Activated gamma-delta T cell (primary cell): ENCODE measurements at places on chromosomes 6 and 20.

DNA sequence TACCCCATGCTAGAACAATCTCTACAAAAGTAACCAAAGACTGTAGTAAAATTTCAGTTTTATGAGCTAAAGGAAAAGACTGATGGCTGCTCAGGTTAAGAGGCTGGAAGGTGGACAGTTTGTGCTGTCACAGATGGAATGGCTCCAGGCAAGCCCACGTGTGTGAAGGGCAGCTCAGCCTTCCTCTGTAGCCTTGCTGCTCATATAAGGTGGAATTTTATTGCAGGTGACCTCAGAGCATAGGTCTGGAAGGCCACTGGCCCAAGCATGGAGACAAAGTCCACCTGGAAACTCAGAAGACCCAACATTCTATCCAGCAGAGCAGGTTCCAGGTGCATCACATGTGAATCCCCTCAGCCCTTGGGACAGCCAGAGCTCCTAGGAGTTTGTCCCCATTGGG, 53.6 kb downstream of the KAT14 start:
- no peak for DNase-seq

GRCh38 chr20:1374246-1374645, 18.6 kb downstream of the FKBP1A start:
- no peak for DNase-seq

DNA sequence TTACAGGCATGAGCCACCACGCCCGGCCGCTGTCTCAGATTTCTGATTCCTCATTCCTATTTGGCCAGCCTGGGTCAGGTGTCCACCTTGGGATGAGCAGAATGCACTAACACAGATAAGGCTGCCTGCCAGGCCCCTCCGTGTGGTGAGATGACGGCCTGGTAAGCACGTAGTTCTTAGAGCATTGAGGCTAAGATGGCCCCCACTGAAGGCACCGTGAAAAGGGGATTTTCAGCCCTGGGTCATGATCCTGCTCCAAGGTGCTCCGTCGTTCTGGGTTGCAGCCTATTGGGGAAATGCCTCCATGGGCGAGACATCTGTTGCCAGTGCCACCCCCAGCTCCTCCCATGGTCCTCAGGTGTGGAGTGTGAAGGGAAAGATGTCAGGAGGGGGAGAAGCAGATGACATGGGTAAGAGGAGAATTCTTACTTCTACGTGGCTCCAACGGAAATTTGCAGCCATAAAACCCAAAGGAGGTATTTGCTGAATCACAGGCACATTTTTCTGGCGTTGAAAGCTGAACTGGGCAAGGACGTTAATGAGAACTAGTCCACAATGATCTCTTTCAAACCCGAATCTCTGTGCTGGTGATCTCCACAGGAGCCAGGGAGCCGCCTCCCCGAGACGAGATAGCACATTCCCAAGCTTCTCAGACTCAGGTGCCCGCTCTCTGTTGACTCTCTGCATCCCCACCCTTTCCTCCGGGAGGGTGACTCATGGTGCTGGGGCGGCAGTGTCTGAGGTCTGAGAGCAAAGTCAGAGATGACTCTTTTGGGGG, 34.0 kb upstream of the BMP6 start:
- DNase-seq, result no peak

- no peak for DNase-seq
These were observed 108.7 kb downstream of the CARMIL1 start for GRCh38 chr6:25387911-25388310.

DNA sequence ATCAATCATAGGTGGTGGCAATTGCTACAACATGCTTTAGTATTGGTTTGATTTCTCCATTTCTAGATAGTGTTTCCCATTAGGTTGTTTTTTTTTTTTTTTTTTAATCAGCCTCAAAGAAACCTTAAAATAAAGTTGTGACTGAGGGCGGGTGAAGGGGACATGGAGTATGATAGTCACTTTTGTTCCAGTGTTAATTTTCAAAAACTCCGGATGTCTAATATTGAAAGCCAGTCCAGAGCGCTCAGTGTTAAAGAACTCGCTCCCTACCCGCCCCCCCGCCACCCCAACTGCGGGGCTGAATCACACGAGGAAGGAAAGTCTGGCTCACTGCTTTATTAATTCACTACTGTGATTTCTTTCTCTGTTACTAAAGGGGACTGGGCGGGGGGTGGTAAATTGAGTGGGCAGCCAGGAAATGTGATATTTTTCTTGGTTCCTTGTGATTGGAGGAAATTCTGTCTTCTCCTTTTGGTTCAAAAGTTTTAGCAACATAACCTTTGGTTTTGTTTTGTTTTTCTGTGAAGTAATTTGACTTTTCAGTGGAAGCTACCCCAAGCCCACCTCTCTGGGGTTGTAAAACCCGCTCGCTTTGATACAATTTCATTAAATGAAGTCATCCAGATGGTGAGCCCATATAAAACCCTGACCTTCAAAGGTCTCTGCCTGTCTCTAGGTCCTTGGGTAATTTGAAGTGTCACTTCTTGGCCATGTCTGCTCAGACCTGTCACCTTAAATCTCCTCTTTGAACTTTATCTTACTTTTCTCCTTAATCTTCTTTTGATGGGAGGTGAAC, 38.0 kb downstream of the TNFAIP3 start:
- peak; percentile 19 for DNase-seq

GRCh38 chr6:78995946-78996345, 82.1 kb downstream of the PHIP start:
- DNase-seq, result no peak

- DNase-seq, result no peak
These were observed 635 bp downstream of the SLC35B3 start for GRCh38 chr6:8434727-8435092.

DNA sequence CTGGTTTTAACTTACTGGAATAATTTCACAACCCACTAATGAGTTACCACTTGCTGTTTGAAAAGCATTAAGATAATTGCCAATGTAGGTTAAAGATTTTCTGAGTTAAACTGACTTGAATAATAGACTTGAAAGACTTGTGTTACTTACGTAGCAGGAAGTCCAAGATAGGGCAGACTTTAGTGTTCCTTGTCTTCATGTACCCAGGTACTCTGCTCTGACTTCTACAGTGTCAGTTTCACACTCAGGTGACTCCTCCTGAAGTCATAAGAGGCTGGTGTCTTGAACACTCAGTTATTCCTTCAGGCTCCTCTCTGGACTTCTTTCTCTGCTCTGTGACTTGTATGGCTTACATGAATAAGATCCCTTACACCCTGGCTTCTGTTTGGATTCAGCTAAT, 76.3 kb upstream of the SGK1 start:
- DNase-seq, result no peak

- DNase-seq, result no peak
These were observed 336.3 kb downstream of the CD83 start for GRCh38 chr6:14453712-14454472.

- DNase-seq, result no peak
These were observed 97.8 kb upstream of the PRDM1 start for GRCh38 chr6:105988321-105988720.

DNA sequence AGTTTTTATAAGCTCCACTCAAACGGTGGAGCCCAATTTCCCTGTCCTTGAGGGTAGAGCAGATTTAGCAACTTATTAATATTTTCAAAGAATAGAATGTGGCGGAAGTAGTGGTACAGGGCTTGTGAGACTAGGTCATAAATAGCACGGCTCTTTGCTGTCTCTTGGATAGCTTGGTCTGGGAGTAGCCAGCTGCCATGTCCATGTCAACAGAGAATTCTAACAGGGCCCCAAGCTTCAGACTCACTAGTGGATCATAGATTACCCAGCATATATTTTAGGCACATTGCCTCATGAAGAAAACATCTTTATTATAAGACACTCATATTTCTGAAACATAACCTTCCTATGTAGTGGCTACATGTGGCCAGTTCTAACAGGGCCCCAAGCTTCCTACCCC, 755.7 kb downstream of the HDGFL1 start:
- DNase-seq, result no peak

GRCh38 chr20:9036593-9036992, 32.3 kb upstream of the PLCB4 start:
- DNase-seq, result no peak

DNA sequence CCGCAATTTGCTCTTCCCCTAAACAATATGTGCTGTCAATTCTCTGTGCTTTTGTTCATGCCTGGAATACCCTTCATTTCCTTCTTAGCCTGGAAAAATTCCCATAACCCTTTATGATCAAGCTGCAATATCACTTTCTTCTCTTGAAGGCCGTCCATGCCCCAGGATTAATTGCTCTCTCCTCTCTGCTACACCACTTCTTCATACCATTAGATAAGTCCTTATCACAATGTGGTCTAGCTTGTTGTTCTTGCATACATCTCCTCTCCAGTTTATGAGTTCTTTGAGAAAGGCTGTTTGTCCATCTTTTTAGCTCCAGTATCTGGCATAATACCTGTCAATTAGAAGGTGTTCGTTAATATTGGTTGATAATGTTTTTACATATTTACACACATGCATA, 111.2 kb upstream of the SAMD5 start:
- no peak for DNase-seq

DNA sequence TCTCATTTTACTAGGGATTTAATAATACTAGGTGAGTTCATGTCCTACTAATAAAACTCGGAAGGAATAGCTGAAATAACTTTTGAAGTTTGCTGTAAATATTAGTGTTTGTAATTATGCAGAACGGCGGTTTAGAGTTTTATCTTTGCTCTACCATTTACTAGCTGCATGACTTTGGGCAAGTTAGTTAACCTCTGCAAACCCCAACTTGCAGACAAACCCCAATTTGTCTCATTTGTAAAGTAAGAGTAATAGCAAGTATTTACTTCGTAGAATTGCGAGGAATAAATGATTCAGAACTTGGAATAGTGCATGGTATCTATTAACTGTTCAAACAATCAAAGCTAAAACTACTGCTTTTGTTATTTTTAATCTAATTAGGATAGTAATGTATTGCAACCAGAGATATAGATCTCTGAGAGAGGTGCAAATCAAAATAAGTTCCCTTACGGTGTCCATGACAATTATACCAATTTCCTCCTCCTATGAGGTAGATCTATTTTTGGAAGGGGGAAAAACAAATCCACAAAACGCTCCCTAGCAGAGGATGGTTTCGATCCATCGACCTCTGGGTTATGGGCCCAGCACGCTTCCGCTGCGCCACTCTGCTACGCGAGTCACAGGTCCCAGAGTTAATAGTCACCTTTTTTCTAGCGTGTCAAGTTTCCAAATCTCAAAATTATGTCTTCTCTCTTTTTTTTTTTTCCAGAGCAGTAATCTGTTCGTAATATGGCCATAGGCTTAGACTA, 35.1 kb upstream of the BTN3A2 start:
- no peak for DNase-seq

GRCh38 chr20:17904027-17904426, 64.6 kb downstream of the SNX5 start:
- DNase-seq, result no peak

- no peak for DNase-seq
These were observed 767.0 kb upstream of the POU3F2 start for GRCh38 chr6:98067375-98067774.

GRCh38 chr20:31560094-31560745, 44.9 kb upstream of the ID1 start:
- no peak for DNase-seq

DNA sequence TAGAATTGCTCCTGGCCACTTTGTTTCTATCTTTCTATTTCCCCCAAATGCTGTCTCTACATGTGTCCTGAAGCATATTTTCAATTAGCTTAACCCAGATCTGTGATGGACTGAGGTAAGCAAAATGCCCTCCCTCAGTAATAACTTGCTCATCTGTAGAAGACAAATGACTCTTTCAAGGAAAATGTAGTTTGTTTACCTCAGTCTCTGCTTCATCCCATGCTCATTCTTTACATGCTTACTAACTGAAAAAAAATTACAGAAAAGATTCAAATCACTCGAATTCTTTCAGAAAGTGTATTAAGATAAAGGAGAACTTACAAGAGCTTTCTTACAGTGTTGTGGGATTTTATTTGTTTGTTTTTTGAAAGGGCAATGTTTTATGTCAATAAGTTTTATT, 531.1 kb downstream of the LMBRD1 start:
- DNase-seq, result no peak

GRCh38 chr6:141752677-141753076, 380.0 kb upstream of the GJE1 start:
- DNase-seq, result no peak

DNA sequence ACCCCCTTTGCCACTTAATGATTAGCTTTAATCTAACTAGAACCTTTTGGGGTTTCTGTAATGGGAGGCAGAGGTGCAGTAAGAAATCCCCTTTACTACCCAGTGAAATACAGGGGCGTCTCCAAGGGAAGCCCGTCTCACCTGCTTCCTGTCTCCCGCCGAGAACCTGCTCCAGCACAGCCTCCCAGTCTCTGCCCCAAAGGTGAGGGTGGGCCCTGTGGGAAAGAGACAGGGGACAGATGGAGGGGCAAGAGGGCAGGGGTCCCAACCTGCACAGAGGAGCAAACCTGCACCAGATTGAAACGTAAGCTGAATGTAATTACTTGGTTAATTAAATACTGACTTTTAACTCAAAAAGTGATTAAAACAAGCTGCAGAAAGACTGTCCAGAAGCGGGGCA, 474.2 kb upstream of the SULF2 start:
- no peak for DNase-seq

- no peak for DNase-seq
These were observed 61.4 kb downstream of the TXLNB start for GRCh38 chr6:139230391-139230840.

DNA sequence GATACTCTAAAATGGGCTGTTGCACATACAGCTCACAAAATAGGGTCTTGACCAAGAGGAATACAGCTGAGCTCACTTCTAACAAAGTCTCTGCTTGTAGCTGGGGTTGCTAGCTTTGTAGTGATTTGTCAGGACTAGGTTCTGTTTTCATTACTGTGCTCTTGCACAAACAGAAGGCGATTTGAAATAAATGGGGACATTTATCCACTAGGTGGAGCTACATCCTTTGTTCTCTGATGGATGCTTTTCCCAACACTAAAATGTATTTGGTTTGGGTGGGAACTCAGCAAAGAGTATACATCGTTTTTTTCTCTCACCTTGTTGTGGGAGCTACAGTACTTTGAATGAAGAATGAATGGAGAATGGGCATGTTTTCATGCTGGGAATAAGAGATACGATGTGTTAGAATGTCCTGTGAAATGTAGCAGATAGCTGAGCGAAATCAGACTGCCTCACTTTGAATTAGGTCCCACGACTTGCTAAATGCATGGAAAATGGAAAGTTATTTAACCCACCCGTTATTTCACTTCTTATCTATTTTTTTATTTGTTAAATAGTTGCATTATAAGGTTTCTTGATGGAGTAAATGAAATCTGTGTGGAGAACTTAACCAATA, 494.7 kb upstream of the MAP3K7 start:
- no peak for DNase-seq

DNA sequence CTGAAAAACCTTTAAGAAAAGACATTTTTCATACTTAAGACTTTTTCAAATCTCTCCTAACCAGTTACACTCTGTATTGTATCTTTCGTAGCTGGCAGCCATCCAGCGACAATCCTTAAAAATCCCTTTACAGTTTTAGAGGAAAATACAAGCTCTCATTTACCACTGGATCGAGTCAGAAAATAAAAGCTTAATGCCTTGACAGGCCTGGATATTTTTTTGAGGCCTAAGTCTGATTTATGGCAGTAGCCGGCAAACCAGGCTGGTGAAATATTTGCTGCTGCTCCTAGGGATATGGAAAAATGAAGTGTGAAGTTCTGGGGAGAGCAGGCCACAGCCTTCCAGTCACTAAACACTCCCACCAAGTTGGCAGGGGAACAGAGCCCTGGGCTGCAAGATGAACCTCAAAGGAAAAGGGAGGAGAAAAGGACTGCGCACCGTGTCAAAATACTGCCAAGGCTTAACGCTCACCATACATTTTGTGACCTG, 213.0 kb upstream of the SUPT3H start:
- no peak for DNase-seq
